ENCODE measurements at places on chromosomes 16 and 17.

DNA sequence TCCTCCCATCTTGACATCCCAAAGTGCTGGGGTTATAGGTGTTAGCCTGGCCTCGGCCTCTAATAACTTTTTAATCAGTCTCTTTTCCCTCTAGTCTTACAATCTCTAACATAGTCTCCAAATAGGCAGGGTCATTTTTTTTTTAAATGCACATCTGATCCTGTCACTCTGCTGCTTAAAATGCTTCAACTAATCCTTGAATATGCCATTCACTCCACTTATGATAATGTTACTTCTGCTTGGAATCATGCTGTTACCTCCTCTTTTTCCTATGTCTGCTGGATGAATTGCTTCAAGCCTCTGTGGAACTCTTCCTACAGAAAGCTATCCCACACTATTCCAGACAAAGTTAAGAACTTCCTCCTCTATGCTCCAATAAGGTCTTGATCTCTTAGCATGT, 22.8 kb downstream of the CRLF3 start:
- no peak for DNase-seq

GRCh38 chr17:80948976-80949450, 42.6 kb upstream of the CHMP6 start:
- DNase-seq: no peak

DNA sequence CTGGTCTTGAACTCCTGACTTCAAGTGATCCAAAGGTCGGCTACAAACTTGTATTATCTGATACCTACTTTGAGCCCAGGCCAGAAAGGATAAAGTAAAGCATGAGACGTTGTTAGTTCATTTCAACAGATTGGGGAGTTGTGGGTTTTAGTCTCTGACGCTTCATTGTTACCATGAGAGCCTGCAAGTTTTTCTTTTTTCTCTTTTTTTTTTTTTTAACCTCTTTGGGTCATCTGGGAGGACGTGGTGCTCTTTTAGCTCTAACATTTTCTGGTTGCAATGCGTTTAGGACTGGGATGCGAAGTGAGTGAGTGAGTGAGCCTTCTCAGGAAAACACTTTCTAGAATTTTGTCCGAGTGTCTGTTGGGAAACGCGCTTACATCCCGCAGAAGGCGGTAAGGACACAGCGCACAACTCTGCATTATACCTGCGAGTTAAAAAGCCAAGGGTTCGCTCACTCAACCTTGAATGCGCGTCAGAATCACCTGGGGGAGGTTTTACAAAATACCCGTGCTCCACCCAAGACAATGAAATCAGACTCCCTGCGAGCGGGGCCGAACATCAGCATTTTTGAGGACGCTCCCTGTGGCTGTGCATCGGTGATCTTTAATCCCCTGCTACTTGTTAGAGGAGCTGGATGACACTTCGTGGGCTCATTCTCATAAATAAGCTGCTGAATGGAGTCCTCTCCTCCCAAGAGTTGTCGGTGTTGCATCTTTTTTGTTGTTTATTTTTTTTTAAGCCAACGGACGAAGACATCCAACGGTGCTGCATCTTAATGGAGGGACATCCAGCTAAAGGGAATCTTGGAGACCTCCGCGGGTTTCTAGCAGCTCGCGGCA, 629 bp upstream of the RNF135 start:
- no peak for DNase-seq

- DNase-seq: no peak
Measured at GRCh38 chr17:82823004-82823403, 16.8 kb downstream of the ZNF750 start.

GRCh38 chr17:72405662-72406230, 284.9 kb downstream of the SOX9 start:
- DNase-seq: no peak

Data from esophagus squamous epithelium (tissue), 5 donors.